ENCODE measurements at places on chromosomes 6 and 20.

DNA sequence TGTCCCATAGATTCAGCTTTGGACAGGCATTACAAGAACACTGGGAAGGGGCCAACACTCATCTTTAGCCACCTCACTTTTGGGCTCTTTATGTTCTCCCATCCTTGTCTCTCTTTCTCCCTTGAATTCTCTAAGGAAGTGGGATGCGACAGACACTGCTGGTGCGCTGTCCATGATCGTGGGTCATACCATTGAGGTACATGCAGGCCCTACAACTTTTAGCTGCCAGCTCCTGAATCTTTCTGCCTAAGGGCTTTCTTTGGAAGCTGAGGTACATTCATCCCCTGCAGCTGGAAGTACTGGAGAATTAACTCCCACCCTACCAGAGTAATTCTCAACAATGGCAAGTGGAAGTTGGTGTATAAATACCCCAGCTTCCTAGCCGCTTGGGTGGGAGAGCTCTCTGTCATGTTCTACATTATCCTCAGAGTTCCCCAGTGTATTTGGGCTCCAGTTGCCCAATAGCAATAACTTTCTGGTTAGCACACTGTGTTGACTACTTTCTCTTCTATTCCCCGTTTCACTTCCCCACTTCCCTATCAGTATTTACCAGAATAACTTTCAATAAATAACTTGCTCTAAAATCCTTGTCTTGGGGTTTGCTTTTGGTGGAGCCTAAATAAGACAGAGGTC is 309.4 kb upstream of the RNF24 start:
- DNase-seq, result no peak

DNA sequence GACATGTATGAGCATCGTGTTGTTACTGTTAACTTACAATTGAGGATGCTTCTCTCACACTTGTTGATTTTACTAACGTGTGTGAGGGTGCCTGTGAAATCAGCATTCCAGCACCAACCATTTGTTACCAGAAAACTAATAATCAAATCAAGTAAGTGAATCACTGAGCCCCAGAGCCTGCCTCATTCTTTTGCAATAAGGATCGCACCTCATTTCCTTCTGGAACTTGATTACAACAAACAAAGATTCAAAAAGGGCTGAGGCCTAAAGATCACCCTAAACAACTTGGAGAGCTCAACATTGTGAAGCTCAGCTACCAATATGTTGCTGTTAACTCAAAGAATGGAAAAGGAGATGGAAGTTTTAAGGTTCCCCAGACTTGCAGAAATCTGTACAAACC is 274.7 kb downstream of the TFAP2A start:
- DNase-seq, result no peak

- peak; percentile 53 for DNase-seq
These were observed 13.6 kb downstream of the LRRC73 start for GRCh38 chr6:43496370-43497128.

DNA sequence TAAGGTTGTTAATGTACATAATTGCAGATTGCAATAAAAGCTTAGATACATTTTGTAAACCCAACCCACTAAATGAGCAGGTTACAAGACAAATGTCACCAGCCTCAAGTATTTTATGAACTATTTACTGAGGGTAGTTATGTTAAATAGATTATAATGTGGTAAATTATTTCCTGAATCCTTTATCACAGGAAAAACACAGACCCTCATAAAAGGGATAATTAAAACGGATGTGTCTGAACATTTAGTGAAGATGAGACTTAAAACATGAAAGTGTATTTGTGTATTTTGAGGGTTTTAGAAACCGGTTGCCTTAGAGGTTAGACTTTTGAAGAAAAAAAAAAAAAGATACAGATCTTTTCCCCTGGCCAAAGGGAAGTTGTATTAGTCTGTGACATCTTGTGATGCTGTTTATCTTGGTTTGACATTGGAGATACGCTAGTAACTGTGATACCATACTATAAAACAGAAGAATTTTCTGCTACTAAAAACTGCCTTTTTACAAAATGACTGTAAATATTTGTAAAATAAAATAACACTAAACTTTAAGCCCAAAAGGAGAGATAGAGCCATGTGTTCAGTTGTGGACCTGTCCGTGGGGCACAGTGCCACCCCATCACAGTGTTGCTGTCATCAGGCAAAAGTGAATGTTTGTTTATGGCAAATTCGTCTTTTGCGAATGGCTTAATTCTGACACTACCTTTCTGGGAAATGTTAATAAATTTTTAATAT is 9.7 kb downstream of the DYNLT1 start:
- no peak for DNase-seq

- no peak for DNase-seq
These were observed 102.0 kb downstream of the ARID1B start for GRCh38 chr6:156879186-156879585.

DNA sequence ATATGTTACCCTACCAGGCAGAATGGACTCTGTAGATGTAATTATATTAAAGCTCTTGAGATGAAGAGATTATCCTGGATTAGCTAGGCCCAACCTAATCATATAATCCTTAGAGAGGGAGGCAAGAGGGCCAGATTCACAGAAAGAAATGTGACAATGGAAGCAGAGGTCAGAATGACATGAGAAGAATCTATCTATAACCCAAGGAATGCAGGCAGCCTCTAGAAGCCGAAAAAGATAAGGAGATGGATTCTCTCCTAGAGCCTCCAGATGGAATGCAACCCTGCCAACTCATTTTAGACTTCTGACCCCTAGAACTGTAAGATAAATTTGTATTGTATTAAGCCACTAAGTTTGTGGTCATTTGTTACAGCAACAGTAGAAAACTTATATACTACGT is 12.3 kb downstream of the PXT1 start:
- no peak for DNase-seq

Data from urinary bladder (tissue), 4 donors.